CD4-positive, alpha-beta T cell (primary cell): ENCODE measurements at places on chromosomes 6 and 20.

DNA sequence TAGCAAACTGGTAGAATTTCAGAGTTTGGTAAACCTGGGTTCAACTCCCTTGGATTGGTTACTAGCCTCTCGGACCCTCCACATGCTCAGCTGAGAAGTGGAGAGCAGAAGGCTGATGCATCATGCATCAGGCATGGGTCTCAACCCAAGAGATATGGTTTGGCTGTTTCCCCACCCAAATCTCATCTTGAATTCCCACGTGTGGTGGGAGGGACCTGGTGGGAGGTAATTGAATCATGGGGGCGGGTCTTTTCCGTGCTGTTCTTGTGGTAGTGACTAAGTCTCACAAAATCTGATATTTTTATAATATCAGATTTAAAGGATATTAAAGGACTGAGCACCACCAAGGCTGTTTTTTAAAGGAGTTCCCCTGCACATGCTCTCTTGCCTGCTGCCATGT is 75.1 kb downstream of the PPP1R3G start:
- no peak for DNase-seq

GRCh38 chr6:21679761-21680265 is 86.3 kb downstream of the SOX4 start:
- no peak for DNase-seq

DNA sequence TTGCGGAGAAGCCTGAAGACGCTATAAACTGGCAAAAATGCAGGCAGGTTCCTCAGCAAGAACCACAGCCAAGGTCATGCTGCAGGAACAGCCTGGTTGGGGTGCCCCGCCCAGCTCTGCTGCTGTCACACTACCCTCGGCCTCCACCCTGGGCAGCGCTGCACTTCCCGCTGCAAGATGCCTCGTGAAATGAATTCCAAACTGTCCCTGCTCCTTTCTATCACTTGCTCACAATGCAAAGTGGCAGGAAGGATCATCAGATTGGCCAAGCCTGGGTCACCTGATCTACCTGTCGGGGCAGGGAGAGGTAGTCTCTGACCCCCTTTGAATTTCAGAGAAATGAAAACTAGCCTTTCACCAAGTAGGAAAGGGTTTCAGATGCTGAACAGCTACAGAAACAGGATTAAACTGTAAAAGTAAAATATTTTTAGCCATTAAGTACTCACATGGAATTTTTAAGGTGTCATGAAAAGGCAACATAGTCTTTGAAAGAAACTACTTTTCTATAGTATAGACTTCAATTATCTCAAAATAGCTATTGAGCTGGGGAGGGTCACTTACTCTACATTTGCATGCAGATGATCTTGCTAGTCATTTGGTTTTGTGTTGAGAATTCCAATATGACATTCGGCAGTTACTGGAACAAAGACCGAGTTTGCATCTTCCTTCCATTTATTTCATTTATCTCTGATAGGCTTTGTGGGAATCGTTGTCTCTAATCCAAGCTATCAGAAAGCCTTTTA is 236.4 kb upstream of the ASCC3 start:
- DNase-seq = no peak

GRCh38 chr20:63267691-63268090 is 4.9 kb upstream of the ARFGAP1 start:
- no peak for DNase-seq

- DNase-seq = peak; percentile 84
Measured at GRCh38 chr6:90080876-90081481, 186.7 kb downstream of the GJA10 start.

GRCh38 chr6:6397842-6398241 is 77.4 kb upstream of the F13A1 start:
- no peak for DNase-seq

- DNase-seq = no peak
Measured at GRCh38 chr6:22575190-22575589, 5.8 kb downstream of the HDGFL1 start.

DNA sequence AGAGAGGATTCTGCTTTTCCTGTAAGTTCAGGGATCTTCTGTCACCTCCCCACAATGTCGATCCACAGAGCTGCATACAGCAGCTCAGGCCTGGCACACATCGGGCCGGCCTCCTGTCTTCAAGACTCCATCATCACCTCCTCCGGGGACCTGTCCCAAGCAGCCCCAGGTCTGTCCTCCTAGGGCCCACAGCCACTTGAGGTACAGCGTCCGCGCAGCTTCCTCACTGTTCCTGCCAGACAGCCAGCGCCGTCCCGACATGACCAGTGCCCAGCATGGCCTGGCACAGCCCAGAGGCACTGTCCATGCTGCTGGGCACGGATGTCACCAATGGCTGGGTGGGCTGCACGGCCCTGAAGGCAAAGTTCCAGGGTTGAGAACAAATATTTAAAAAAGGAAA is 101.6 kb downstream of the DLL1 start:
- no peak for DNase-seq

DNA sequence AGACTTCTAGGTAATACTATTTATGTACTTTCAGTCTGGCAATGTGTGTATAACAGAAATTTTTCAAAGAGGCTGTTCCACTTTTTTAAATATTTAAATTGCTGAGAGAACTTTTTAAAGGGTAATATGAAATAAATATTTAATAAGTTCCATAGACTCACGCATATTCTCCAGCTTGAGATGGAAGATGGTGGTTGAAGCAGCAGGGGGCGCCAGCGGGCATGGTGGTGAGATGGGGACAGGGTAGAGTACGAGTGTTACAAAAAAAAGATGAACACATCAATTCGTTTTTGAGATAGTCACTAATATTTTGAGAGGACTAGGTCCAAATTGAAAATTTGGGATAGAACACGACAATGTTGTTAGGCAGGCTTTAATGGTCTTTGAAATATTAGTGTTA is 68.4 kb downstream of the RSPO3 start:
- peak; percentile 53 for DNase-seq

DNA sequence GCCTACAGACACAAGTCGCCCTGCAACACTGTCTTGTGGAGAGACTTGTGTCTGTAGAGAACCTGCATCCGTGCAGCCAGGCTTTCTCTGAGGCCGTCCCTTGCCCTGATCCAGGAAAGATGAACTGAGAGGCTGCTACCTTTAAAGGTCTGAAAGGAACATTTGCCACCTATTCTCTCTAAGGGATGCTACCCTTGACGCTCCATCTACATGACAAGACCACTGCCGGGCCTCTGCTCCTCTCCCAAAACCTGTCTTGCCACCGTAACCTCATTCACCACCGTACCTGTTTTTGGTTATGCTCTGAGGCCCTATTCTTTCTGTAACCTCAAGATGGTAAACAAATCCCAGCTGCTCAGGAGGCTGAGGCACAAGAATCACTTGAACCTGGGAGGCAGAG is 73.9 kb downstream of the FOXF2 start:
- no peak for DNase-seq

DNA sequence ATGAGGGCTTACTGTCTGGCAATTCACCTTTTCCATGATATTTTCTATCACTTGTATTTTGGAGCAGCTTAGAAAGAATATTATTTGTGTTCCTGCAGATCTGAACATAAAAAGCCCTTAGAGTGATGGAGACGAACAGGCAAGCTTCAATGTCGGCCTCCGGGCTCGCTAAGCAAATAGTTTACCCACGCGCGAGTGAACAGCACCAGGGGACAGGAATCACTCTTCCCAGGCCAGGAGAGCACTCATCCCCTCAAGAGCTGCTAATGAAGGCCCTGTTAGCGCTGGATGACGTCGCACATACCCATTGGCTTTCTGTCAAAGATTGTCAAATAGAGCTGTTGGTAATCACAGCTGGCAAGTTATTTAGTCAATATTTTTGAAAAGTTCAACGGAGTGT is 395.7 kb downstream of the ZFAND3 start:
- no peak for DNase-seq

DNA sequence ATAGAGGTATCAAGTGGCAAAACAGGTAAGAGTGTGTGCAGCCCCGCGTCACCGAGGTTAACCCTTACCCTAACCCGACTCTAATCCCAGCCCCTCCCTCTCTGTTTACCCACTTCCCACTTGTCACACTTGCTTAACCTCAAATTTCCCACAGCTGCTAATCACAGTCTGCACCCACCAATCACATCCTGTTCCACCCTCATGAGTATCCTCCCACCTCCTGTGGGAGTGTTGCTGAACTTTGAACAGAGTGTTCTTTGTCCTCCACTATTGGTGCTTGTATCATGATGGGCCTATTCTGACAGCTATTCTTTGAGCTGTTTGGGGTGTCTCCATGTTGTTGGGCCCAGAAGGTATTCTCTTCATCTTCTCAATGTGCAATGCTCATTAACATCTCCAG is 487.8 kb downstream of the PTPRT start:
- DNase-seq = no peak

- no peak for DNase-seq
Measured at GRCh38 chr6:6583836-6584235, 4.7 kb upstream of the LY86 start.

DNA sequence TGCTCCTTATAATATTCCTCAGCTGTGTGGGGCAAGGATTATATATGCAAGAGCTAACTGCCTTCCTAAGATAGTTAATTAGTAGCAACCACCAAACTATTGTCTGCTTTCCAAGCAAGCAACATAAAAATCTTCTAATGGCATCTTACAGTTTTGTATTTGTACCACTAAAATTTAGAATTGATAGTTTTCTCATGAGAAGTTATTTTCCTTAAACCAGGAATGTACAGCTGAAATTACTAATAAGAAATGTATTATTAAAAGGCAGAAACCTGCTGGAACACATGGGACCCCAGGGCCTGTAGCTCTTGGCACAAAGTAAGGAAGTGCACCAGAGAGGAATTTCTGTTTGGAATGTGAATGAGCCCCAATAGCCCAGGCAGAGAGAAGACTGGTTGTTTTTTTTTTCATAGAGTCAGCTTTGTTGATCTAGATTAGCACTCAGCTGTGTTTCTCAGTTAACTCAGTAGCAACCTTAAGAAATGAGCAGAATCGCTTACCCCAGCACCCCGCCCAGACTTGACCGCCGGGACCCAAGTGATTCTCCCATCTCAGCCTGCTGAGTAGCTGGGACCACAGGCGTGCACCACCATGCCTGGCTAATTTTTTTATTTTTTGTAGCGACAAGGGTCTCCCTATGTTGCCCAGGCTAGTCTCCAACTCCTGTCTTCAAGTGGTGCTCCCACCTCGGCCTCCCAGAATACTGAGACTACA is 2.6 kb downstream of the MGME1 start:
- DNase-seq = no peak

GRCh38 chr6:130026859-130027258 is 8.5 kb downstream of the L3MBTL3 start:
- DNase-seq = no peak

- DNase-seq = no peak
Measured at GRCh38 chr6:124393536-124393935, 568.7 kb upstream of the RNF217 start.

GRCh38 chr20:44426879-44427790 is 48.5 kb upstream of the TTPAL start:
- DNase-seq = no peak

DNA sequence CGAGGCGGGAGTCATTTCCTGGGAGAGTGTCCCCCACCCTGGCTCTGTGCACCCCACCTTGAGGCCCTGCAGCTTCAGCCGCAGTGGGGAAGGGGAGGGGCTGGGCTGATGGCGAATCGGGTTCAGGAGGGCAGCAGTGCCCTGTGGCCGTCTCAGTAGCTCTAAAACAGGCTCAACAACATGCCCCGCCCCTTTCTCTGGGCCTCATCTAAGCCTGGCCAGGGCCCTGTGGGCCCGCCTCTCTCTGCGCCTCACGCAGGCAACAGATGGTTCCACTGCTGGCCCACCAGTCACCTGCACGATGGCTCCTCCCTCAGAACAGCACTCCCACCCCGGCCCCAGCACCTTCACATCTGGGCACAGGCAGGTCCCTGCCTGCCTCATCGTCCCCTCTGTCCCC is 30.2 kb downstream of the CHRNA4 start:
- DNase-seq = no peak

GRCh38 chr6:114092943-114093342 is 122.0 kb upstream of the HDAC2 start:
- DNase-seq = no peak

GRCh38 chr6:32840604-32841246 is 2.2 kb upstream of the TAP2 start:
- no peak for DNase-seq

GRCh38 chr6:74256781-74257180 is 560.8 kb downstream of the CD109 start:
- no peak for DNase-seq

GRCh38 chr6:107323133-107323785 is 136.1 kb downstream of the PDSS2 start:
- DNase-seq = no peak

- no peak for DNase-seq
Measured at GRCh38 chr20:276620-277495, 13.7 kb downstream of the C20orf96 start.

DNA sequence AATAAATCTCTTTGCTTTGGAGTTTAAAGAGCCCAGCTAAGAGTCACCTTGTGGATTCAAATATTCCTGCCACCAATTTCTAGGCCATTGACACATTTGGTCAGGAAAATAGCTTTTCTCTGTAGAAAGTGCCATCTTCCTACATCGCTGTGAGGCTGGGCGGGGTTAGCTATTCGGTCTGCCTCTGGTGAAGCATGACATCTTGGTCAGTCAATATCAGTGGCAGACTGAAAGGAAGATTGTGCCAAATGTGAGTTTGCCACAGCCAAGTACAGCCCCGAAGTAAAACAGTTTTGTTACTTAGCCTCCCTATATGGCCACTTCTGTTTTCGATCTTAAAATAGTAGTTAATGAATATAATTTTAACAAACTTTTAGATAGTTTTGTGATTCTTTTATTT is 65.5 kb upstream of the FABP7 start:
- no peak for DNase-seq

DNA sequence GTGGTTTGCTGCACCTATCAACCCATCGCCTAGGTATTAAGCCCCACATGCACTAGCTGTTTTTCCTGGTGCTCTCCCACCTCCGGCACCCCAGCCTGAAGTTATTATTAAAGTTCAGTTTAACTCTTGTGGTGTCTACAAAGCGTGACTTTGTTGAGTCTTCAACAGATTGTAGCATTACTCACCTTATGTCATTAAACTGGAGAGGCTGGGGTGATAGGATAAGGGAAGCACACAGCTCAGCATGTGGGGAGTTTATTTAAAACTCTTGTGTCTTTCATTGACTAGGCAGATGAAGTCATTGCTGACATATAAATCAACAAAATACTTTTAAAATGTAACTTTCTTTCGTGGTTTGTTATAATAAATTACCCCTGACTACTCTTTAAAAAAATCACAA is 84.7 kb upstream of the GCM1 start:
- no peak for DNase-seq

GRCh38 chr6:33656844-33657243 is 35.7 kb downstream of the ITPR3 start:
- DNase-seq = no peak

GRCh38 chr20:38685853-38686473 is 38.3 kb upstream of the SLC32A1 start:
- peak; percentile 36 for DNase-seq

GRCh38 chr6:131652472-131652871 is 15.4 kb downstream of the ENPP3 start:
- no peak for DNase-seq

- DNase-seq = no peak
Measured at GRCh38 chr6:44190715-44191114, 26.0 kb upstream of the MYMX start.

GRCh38 chr6:132511831-132512220 is 1.1 kb downstream of the STX7 start:
- DNase-seq = no peak

- DNase-seq = no peak
Measured at GRCh38 chr20:7792150-7792869, 147.9 kb downstream of the HAO1 start.

- DNase-seq = peak; percentile 35
Measured at GRCh38 chr6:32852844-32853540, 512 bp downstream of the TAP1 start.
